ENCODE measurements at places on chromosomes 4 and X. TPM values are rescaled to one million over a fixed set of nuclear protein-coding genes. Genes with fewer than 3 reads are reported as not detected.

The C4orf36 gene
- not detected for total RNA-seq

The IBSP gene
- total RNA-seq = not detected

The MFAP3L gene
- total RNA-seq = 0.35 TPM

The FHIP1A gene
- total RNA-seq = 2.2 TPM

GRCh38 chrX:39162322-39162735 is 361.1 kb downstream of the MID1IP1 start:
- no peaks in the 10 kb centered on the region for H3K36me3 ChIP-seq
- no peaks in the 10 kb centered on the region for H3K4me1 ChIP-seq
- DNase-seq = no peak
- H3K27ac ChIP-seq = no peak overlapping the region

- peaks cover 3% of the 10 kb centered on the region for H3K27me3 ChIP-seq
- DNase-seq = peak; percentile 23
- no peak overlapping the region for H3K4me3 ChIP-seq
- no peaks in the 10 kb centered on the region for H3K36me3 ChIP-seq
- H3K27ac ChIP-seq = no peak overlapping the region
- H3K4me1 ChIP-seq = no peaks in the 10 kb centered on the region
Observed at GRCh38 chr4:8331575-8331955, 62.0 kb downstream of the HTRA3 start.
